ENCODE measurements at places on chromosomes 12 and 14. TPM values are rescaled to one million over a fixed set of nuclear protein-coding genes. Genes with fewer than 3 reads are reported as not detected.

CELA1 gene
- total RNA-seq: 0.66 TPM

BCL2L14 gene
- not detected for total RNA-seq

RBP5 gene
- not detected for total RNA-seq

MMP19 gene
- total RNA-seq: not detected

CABP1 gene
- total RNA-seq: not detected

NFATC4 gene
- total RNA-seq: not detected

GRCh38 chr14:56300495-56300894, 182.3 kb downstream of the PELI2 start:
- H3K4me1 ChIP-seq: no peaks in the 10 kb centered on the region
- no peak for DNase-seq
- H3K27ac ChIP-seq: no peak overlapping the region
- no peak overlapping the region for H3K4me3 ChIP-seq

DNA sequence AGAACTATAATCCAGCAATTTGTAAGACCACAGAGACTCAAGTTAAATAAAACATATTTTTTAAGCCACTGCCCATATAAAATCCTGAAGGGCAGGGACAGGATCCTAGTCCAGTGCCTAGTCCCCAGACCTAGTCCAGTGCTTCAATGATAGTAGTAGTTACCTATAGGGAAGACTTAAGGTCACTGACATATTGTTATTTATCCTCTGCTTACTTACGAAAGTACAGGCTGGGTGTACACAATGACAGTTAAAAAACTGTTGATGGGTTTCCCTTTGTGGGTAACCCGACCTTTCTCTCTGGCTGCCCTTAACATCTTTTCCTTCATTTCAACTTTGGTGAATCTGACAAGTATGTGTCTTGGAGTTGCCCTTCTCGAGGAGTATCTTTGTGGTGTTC, 192.5 kb downstream of the SLC25A21 start:
- no peak overlapping the region for H3K4me3 ChIP-seq
- no peaks in the 10 kb centered on the region for H3K27me3 ChIP-seq
- no peak overlapping the region for H3K27ac ChIP-seq
- no peak for DNase-seq

DNA sequence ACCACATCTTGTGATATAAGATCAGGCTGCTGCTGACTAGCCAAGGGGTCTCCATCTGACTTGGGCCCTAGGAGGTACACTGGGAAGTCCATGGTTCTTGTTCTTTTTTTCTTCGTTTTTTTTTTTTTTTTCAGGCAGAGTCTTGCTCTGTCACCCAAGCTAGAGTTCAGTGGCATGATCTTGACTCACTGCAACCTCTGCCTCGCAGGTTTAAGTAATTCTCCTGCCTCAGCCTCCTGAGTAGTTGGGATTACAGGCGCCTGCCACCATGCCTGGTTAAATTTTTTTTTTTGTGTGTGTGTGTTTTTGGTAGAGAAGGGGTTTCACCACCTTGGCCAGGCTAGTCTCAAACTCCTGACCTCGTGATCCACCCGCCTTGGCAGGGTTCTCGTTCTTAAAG, 178.2 kb downstream of the RMST start:
- H3K27me3 ChIP-seq: no peaks in the 10 kb centered on the region
- no peak overlapping the region for H3K27ac ChIP-seq
- no peaks in the 10 kb centered on the region for H3K4me1 ChIP-seq
- no peak for DNase-seq
- no peaks in the 10 kb centered on the region for H3K36me3 ChIP-seq

DNA sequence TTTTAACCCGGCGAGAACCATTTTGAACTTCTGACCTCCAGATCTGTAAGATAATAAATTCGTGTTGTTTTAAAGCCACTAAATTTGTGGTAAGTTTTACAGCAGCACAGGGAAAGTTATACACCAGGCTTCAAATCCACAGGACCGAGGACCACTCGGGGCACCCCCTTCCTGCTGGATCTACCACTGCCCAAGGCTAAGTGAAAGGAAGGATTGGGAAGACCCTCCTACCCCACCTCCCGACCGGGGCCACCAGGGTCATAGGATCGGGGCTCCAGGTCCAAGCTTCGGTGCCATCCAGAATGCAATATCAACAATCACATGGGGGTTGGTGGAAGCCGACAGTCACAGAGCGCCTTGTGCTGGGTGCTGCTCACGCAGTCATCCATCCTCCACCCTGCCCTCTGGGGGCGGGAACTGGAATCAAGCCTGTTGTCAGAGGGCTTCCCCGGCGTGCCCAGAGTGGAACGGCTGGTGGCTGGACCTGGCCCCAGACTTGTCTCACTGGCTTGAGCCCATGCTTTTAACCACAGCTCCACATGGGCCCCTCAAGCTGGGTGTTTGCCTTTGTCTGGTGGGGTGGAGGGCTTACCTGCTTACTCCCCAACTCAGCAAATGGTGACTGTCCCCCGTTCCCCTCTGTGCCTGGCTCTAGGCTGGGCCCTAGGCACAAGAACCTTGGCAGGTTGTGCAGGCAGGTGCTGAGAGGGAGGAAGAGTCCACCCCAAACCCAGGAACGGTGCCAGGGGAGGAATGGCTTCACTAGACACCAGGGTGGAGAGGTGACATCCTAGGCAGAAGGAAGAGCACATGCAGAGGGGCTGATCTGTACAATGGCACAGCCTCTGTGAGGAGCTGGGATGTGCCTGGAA, 180.3 kb upstream of the RTL1 start:
- peak; percentile 6 for DNase-seq
- H3K27me3 ChIP-seq: no peaks in the 10 kb centered on the region
- H3K36me3 ChIP-seq: no peaks in the 10 kb centered on the region
- no peak overlapping the region for H3K27ac ChIP-seq
- H3K4me1 ChIP-seq: no peaks in the 10 kb centered on the region

GRCh38 chr14:23556700-23557440, 799 bp downstream of the THTPA start:
- peaks cover 23% of the 10 kb centered on the region for H3K4me1 ChIP-seq
- H3K36me3 ChIP-seq: peaks cover 29% of the 10 kb centered on the region
- peak; percentile 20 for DNase-seq
- H3K27ac ChIP-seq: peak overlapping the region; percentile 93
- H3K4me3 ChIP-seq: peak overlapping the region; percentile 98

GRCh38 chr12:11954181-11954580, 116.6 kb upstream of the BCL2L14 start:
- peaks cover 2% of the 10 kb centered on the region for H3K27me3 ChIP-seq
- H3K36me3 ChIP-seq: no peaks in the 10 kb centered on the region
- no peak for DNase-seq
- H3K4me1 ChIP-seq: peaks cover 8% of the 10 kb centered on the region
- H3K27ac ChIP-seq: no peak overlapping the region
- no peak overlapping the region for H3K4me3 ChIP-seq

GRCh38 chr12:30863839-30864238, 62.7 kb upstream of the TSPAN11 start:
- no peaks in the 10 kb centered on the region for H3K4me1 ChIP-seq
- no peaks in the 10 kb centered on the region for H3K27me3 ChIP-seq
- DNase-seq: no peak
- no peak overlapping the region for H3K4me3 ChIP-seq
- no peaks in the 10 kb centered on the region for H3K36me3 ChIP-seq

DNA sequence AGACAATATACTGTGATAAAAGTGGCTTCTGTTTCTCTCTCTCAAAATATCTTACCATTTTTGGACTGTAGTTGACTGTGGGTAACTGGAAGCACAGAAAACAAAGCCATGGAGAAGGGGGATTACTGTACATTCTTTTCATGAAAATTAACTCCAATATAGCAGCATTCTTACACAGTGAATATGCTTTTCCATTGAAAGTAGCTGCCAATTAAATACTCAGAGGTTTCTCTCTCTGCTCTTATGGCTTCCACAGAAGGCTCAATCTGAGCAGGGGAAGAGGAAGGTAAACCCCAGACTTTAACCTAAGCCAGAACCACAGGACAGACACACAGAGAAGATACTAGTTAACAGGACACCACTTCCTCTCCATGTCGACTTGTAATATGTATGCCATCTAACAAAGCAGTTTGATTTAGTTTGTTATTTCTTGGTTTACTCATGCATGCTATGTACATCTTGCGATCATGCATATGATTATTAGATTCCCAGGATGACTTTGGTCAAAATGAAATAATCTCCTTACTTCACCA, 150.2 kb downstream of the SSPN start:
- H3K36me3 ChIP-seq: no peaks in the 10 kb centered on the region
- DNase-seq: no peak
- H3K27ac ChIP-seq: no peak overlapping the region
- peaks cover 2% of the 10 kb centered on the region for H3K4me1 ChIP-seq
- H3K4me3 ChIP-seq: no peak overlapping the region
- no peaks in the 10 kb centered on the region for H3K27me3 ChIP-seq

GRCh38 chr12:22415342-22416309, 81.1 kb upstream of the ST8SIA1 start:
- H3K4me3 ChIP-seq: no peak overlapping the region
- no peaks in the 10 kb centered on the region for H3K27me3 ChIP-seq
- no peak for DNase-seq
- no peaks in the 10 kb centered on the region for H3K4me1 ChIP-seq
- H3K27ac ChIP-seq: no peak overlapping the region
- no peaks in the 10 kb centered on the region for H3K36me3 ChIP-seq

DNA sequence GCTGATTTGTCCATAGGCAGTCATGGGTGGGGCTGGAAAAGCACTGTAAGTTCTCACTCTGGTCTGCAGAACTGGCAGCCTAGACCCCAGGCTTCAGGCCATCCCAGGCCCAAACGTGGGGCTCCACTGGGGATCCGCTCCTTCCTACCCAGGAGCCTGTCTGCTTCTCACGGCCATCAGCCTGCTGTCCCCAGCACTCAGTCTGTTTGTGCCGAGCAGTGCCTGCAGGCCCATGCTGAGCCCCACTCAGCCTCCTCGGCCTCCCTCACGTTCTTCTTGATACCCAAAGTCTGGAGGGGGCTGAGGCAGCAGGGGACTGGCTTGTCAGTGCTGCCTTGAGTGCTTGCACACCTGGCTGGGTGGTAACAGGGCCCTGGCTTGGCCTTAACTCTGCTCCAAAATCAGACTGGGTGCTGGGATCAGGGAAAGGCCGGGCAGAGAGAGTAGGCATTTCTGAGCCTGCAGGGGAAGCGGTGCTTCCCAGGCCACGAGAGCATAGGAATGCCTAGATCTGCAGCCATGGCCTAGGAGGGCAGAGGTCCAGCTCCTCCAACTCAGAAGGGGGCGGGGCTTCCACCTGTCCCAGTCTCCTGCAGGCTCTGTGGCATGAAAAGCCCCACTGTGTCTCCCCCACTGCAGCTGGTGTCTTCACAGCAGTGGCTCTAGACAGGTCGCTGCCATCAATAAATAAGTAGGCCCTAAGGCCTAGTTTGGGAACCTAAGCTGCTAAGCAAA, 772.4 kb upstream of the FBXO33 start:
- no peak for DNase-seq
- H3K27me3 ChIP-seq: no peaks in the 10 kb centered on the region
- no peak overlapping the region for H3K4me3 ChIP-seq
- no peaks in the 10 kb centered on the region for H3K4me1 ChIP-seq
- H3K27ac ChIP-seq: no peak overlapping the region
- no peaks in the 10 kb centered on the region for H3K36me3 ChIP-seq

DNA sequence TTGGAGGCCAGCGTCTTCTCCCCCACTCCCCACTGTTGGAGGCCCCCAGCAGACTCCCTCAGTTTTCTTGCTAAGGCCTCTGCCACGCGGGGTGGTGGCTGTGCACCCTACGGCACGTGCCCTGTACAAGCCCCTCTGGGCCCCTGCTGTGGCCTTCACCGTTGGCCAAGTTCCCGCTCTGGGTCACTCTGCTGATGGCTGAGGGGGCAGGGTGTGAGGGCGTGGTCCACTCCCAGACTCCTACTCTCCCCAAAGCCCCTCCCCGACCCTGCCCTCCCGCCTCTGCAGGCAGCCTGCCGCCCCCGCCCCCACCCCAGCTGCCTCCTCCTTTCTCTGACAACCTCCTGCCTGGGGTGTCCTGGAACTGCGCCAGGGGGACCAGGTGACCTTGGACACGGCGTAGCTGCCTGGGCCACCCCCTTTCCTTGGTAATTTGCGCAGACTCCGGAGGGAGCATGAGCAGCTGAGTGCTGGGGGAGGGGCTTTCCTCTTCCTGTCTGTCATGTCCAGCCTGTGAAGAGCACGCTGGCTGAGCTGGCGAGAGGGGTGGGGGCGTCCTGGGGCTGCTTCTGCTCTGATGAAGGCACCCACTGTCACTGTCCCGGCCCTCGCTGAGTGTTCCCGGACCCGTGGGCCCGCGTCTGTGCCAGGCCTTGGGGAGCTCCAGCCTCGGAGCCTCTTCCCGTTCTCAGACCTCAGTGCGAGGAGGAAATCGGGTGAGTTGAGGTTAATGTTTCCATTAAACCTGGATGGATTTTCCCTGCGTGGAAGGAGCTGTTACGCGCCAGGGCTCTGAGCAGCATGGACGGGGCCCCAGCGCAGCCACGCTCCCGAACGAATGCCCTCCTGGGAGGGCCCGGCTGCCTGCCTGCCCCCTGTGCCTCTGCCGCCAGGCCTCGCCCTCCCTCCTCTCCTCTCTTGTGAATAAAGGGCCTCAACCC, 85.0 kb downstream of the KIF26A start:
- no peak for DNase-seq
- H3K4me3 ChIP-seq: no peak overlapping the region
- H3K27ac ChIP-seq: no peak overlapping the region
- no peaks in the 10 kb centered on the region for H3K36me3 ChIP-seq
- H3K4me1 ChIP-seq: no peaks in the 10 kb centered on the region

DNA sequence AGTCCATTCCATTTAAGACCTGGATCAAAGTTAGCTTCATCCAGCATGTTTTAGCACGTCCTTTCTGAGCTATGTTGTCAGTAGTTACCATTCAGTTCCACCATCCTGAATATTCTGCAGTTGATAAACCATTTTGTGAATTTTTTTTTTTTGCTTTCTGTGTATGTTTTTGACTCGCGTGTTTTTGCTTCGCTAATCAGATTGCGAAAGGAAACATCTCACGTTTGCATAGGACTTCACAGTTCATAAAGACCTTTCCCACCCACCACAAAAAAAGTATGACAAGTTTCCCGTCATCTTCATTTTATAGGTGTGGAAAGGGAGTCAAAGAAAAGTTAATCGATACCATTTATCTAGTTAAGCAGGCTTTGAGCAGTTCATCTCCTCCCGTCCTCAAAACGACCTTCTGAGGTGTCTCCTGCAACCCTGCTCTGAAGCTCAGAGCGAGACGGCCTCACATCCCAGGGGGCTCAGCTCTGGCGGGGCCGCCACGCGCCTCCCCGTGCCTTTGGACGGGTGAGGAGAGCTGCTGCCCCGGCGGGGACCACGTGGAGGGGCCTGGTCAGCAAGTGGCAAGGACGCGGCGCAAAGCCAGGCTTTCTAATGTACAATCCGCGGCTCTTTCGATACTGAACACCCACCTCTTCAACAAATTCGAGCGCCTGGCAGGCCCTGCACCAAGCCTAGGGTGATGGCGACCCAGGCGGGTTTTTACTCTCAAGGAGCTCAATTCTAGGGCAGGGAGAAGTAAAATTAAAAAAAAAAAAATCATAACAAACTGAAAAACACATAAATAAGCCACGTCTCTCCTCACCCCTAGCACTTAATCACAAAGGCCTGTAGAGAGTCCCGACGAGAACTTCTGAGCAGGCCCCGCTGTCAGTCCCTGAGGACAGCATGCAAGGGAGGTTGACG, 988 bp upstream of the TMEM263 start:
- no peak for DNase-seq
- H3K4me3 ChIP-seq: peak overlapping the region; percentile 88
- no peaks in the 10 kb centered on the region for H3K27me3 ChIP-seq
- H3K36me3 ChIP-seq: no peaks in the 10 kb centered on the region

Data from natural killer cell (primary cell).